ENCODE measurements at places on chromosomes 1 and 21. TPM values are rescaled to one million over a fixed set of nuclear protein-coding genes. Genes with fewer than 3 reads are reported as not detected.

Gene PGBD2
- polyA plus RNA-seq, result 1.9 TPM

Gene ALG6
- 13.6 TPM for polyA plus RNA-seq

Gene HRNR
- not detected for polyA plus RNA-seq

Gene SERTAD4
- 1.9 TPM for polyA plus RNA-seq

Gene DENND2C
- 2.9 TPM for polyA plus RNA-seq

Gene ADORA1
- 1.4 TPM for polyA plus RNA-seq

Gene SPATA6
- polyA plus RNA-seq, result 5.1 TPM

Gene CCDC17
- not detected for polyA plus RNA-seq

Gene SLAMF7
- polyA plus RNA-seq, result not detected

Gene TBX15
- polyA plus RNA-seq, result not detected

Gene CCDC27
- not detected for polyA plus RNA-seq

Gene HES2
- not detected for polyA plus RNA-seq

Gene ZNF697
- polyA plus RNA-seq, result 4.8 TPM

Gene OLIG1
- 6.2 TPM for polyA plus RNA-seq

Gene IVNS1ABP
- polyA plus RNA-seq, result 121 TPM

Gene LRRC53
- 1.6 TPM for polyA plus RNA-seq

Gene TMEM82
- polyA plus RNA-seq, result not detected

Gene TRIM63
- not detected for polyA plus RNA-seq

Gene DAB1
- 42.0 TPM for polyA plus RNA-seq

Gene GBP2
- polyA plus RNA-seq, result not detected

Gene ACKR1
- 3.5 TPM for polyA plus RNA-seq

Gene TENT5C
- not detected for polyA plus RNA-seq

Gene CDC42SE1
- polyA plus RNA-seq, result 11.7 TPM

Gene TMPRSS2
- not detected for polyA plus RNA-seq

Gene EPHA2
- polyA plus RNA-seq, result 0.22 TPM

Gene KIF17
- polyA plus RNA-seq, result 1.6 TPM

Gene PLK3
- polyA plus RNA-seq, result 3.9 TPM

Gene TBX19
- polyA plus RNA-seq, result not detected

Gene RC3H1
- 8.2 TPM for polyA plus RNA-seq

Gene NPL
- polyA plus RNA-seq, result 29.6 TPM

Gene GPR25
- not detected for polyA plus RNA-seq

Gene KCNN3
- polyA plus RNA-seq, result 1.4 TPM

Gene MPC2
- 265 TPM for polyA plus RNA-seq

Gene S100A3
- polyA plus RNA-seq, result not detected

Gene A3GALT2
- polyA plus RNA-seq, result not detected

Gene BGLAP
- polyA plus RNA-seq, result not detected

Gene AXDND1
- not detected for polyA plus RNA-seq

Gene PDZK1
- 5.2 TPM for polyA plus RNA-seq

Gene VHLL
- polyA plus RNA-seq, result not detected

Gene KCNK1
- polyA plus RNA-seq, result 186 TPM

Gene SEMA4A
- 0.15 TPM for polyA plus RNA-seq

Gene TRAF3IP3
- polyA plus RNA-seq, result 1.3 TPM

Gene OR6N1
- polyA plus RNA-seq, result not detected

Gene OR10Z1
- polyA plus RNA-seq, result not detected

Gene CD53
- polyA plus RNA-seq, result not detected

Gene KTI12
- polyA plus RNA-seq, result 3.0 TPM

Gene OR2T29
- not detected for polyA plus RNA-seq

Gene CELA2B
- not detected for polyA plus RNA-seq

Gene HSPG2
- not detected for polyA plus RNA-seq

Gene DEPDC1
- polyA plus RNA-seq, result not detected

Gene RORC
- not detected for polyA plus RNA-seq

Gene CALML6
- not detected for polyA plus RNA-seq

Gene ARHGEF11
- 3.9 TPM for polyA plus RNA-seq

Gene TSHB
- polyA plus RNA-seq, result not detected

Gene AK5
- polyA plus RNA-seq, result 62.7 TPM

Gene CDC42
- polyA plus RNA-seq, result 300 TPM

Gene DLGAP3
- polyA plus RNA-seq, result not detected

Gene HMCN1
- polyA plus RNA-seq, result not detected

Gene LDLRAD2
- polyA plus RNA-seq, result 0.27 TPM
